ENCODE measurements at places on chromosomes 1 and 21. TPM values are rescaled to one million over a fixed set of nuclear protein-coding genes. Genes with fewer than 3 reads are reported as not detected.

The MEGF6 gene
- total RNA-seq, result 1.3 TPM

The SLFNL1 gene
- total RNA-seq, result not detected

The HCRTR1 gene
- total RNA-seq, result not detected

The BEND5 gene
- 0.75 TPM for total RNA-seq
